ENCODE measurements at places on chromosomes 2 and 18. TPM values are rescaled to one million over a fixed set of nuclear protein-coding genes. Genes with fewer than 3 reads are reported as not detected.
A peak's percentile ranks its signal among the peaks of the same experiment; 100 is the strongest.

EFR3B gene
- total RNA-seq = 0.46 TPM

DNA sequence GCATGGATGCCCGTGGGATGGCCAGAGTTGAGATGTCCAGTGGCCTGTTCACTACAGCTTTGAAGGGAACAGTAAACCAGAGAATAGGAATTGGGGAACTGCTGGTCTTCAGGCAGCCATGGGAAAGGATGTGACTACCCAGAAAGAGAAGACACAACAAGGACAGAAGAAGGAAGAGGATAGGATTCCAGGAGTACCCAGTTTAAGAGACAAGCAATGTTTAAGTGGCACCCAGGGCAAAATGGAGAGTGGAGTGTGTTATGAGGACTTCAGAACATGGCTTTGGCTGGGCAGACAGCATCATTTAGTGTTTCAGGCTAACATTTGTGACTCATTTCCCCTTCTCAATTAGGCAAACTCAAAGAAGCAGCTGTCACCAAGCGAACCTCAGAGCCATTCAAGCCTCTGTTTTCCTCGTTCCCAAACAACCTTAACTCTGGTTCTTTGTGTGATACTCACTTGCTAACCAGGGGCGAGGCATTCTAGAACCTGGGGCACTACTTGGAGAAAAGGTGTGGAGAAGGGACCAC, 4.0 kb upstream of the FAM124B start:
- DNase-seq = no peak
- H3K27ac ChIP-seq = no peak overlapping the region
- H3K36me3 ChIP-seq = peaks cover 2% of the 10 kb centered on the region
- peaks cover 12% of the 10 kb centered on the region for H3K4me1 ChIP-seq
- no peak overlapping the region for H3K4me3 ChIP-seq
- H3K27me3 ChIP-seq = peaks cover 16% of the 10 kb centered on the region

DNA sequence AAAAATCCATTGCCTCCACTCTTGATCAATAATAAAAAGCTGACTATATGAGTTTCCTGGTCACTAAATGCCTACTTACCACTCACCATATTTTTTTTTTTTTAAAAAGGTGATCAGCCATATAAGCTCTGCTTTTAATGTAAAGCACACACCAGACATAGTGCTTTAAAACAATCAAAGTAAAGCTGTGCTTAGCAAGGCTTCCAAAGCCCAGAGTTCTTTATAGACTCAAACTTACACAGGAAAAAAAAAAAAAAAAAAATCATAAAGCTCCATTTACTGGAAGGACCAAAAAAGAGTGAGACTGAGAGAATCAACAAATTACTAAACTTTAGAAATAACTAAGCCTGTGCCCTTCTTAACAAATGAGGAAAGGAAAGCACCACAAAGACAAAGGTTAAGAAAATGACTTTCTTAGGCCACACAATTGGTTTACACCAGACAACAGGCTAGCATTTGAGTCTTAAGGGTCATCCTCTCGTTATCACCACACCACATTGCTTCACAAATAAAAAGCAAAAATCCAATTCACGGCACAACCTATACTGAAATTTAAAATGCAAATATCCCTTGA, 11.2 kb downstream of the ACVR1 start:
- peaks cover 36% of the 10 kb centered on the region for H3K4me1 ChIP-seq
- no peak for DNase-seq
- peak overlapping the region; percentile 75 for H3K27ac ChIP-seq
- H3K4me3 ChIP-seq = peak overlapping the region; percentile 27
- H3K36me3 ChIP-seq = peaks cover 32% of the 10 kb centered on the region

DNA sequence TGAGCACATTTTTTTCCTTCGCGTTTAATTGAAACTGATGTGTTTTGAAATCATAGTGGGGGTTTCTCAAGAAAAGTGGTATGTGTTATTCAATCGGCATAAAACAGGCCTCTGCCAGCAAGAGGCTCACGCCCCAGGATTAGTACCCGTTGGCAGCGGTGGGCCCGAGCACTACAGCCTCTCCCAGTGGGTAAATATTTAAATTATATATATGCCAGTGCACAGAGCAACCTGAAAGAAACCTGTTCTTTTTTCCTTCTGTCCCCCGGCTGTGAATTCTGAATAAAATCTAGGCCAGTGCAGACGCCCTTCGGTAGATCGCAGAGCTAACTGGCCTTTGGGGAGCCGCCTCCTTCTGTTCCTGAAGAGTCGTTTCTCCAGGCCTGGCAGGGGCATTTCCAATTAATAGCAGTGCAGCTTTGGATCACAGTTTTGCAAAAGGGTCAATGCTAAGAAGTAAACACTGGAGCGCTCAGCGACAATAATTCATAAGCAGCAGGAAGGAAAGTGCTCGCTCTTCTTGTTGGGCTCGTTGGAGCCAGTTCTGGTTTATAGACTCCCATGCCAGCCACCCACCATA, 202.8 kb upstream of the SALL3 start:
- no peak overlapping the region for H3K27ac ChIP-seq
- no peaks in the 10 kb centered on the region for H3K36me3 ChIP-seq
- no peak overlapping the region for H3K4me3 ChIP-seq
- DNase-seq = no peak
- no peaks in the 10 kb centered on the region for H3K4me1 ChIP-seq

DNA sequence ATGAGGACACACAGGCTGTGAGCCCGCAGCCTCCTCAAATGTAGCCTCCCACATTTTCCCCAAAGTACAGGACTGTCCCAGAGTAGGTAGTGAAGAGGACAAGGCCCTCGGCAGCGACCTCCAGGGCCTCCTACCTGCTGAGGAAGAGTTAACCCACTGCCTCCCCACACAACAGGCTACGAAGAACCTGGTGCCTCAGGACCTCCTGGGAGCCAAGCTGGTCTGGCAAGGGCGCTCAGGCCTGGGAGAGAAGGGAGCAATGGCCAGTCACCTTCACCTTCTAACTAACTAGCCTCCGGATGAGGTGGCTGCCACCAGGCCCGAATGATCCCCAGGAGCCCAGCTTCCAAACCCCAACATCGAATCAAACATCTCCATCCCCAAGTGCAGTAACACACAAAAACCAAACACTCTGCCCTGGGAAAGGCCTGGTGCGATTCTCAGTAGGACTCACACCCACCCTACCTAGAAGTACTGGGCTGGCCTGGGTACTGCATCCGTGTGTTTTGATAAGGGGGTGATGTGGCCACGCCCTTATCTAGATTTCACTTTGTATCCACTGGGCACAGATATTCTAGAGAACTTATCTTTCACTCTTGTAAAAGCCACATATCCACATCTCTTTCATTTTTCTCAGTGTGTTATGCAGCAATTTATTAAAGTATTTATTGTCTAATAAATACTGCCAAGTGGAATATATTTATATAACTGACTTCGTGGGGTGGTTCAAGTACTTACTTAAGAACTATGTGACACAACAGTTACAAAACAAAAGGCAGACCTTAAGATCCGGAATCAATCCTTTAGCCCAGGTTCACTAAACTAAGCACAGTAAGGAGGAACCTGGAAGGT, 9.7 kb downstream of the ERFE start:
- H3K27me3 ChIP-seq = peaks cover 9% of the 10 kb centered on the region
- H3K27ac ChIP-seq = no peak overlapping the region
- H3K4me3 ChIP-seq = no peak overlapping the region
- DNase-seq = no peak
- peaks cover 2% of the 10 kb centered on the region for H3K4me1 ChIP-seq

Measured in activated T-helper 2 cell treated with anti-CD3 and anti-CD28 coated beads, Interferon-gamma antibody, Interleukin-2, Interleukin-4, amounts not matched to agents 10 μg/mL and 5 μg/mL and 100 μg/mL, durations not matched to agents 14 hours and 24 hours and 36 hours (primary cell).